ENCODE measurements at places on chromosomes 7 and 10.
A peak's percentile ranks its signal among the peaks of the same experiment; 100 is the strongest.

DNA sequence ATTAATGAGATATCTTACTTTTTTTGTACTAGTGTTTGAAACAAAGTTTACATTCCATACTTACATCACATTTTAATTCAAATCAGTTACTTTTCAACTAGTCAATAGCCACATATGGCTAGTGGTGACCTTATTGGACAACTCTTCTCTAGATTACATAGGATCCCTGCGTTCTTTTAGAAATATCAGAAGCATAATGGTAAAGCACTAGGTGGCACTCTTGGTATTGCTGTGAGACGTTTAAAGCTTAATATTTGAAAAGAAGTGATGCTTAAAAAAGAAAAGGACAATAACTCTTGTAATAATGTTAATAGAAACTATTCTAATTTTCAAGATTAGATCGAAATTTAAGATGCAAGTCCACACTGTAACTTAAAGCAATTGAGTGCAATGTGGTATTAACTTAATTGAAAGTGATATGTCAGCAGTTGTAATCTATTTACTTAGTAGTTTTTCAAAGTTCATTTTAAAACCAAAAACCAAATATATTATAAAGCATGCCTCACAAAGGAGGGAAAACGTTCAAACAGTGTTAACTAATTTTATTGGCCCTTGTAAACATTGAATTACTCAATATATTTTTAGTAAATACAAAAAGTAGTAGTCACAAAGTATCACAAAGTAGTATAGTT is 339.1 kb downstream of the ATRNL1 start:
- DNase-seq: peak; percentile 60

DNA sequence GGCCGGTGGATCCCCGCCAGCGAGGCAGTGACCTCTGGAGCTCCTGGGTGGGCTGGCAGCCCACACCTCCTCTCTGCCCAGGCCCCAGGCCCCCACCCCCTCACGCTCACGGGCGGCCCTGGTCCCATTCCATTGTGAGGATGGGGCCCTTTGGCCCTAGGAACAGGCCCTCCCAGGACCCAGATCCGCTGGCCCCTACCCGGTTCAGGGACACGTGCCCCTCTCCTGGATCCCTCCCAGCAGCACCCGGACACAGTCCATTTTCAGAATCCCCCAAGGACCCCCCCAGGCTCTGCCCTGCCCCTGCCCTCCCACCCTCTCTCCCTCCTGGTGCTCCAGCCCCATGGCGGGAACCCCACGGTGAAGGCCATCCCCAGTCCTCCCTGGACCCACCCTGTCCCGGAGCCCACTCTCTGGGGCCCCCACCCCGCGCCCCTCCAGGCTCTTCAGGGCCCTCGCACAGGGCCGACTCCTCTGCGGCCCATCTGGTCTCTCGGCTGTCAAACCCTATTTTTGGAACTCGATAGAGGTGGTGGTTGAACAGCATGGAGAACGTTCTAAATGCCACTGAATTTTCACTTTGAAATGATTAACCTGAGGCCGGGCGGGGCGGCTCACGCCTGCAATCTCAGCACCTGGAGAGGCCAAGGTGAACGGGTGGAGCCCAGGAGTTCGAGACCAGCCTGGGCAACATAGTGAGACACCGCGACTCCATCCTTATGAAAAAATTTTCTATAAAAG is 8.1 kb downstream of the ADAP1 start:
- no peak for DNase-seq

- DNase-seq: no peak
Measured at GRCh38 chr7:31705377-31705776, 18.4 kb downstream of the PPP1R17 start.

DNA sequence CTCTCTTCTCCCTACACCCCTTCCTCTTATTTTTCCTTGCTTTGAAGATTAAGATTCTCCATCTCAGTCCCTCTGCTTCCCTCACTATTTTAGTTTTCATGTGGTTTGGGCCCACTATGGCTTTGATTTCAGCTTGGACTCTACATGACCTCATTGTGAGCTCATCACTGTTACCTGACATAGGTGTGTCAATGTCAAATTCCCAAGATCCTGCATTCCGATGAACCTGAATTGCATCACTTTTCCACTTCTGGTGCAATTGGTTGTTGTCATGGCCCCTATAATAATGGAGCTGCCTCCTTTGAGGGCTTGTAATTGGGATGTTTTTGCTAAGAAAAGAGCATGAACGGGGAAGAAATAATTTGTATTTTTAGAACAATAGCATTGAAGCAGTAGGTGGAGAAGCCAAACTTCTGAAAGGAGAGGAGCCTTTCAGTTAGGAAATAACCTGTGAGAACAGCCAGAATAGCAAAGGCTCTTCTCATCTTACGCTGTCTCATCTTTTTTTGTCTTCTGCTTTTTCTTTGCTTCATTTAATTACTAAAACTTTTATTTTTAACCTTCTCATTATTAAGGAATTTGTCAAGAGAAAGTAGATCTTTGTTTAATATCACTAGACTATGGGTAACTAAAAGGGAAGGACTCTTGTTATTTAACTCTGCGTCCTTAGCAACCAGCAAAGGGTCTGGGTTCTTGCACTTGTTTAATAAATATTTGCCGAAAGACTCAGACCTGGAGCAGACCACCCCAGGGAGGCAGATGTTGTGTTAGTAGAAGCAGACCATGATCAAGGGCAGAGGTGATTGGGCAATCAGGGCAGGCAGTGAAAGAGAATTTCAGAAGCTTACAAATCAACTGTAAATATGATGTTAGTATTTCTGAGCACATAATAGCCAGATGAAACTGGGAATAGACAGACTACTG is 95.4 kb downstream of the TES start:
- DNase-seq: peak; percentile 77

GRCh38 chr10:104028823-104029520 is 56.7 kb downstream of the COL17A1 start:
- DNase-seq: no peak

DNA sequence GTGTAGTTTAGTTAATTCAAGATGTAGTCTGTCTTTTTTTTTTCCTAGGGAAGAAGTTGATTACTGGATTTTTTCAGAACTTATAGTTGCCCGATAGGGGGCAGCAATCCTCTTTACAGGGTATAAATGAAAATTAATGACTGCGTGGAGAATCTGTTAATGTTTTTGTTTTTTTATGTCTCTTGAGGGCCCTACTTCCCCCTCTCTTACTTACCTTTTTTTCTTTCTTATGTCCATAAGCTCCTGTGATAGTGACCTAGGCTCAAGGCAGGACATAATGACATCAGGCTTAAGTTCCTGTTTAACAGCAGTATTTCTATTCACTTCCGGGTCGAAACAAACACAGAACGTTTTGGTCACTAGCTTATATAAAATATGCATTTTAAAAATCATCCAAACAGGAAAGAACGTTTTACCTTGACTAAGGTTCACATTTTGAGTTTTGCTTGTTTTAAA is 18.8 kb downstream of the CDC123 start:
- peak; percentile 78 for DNase-seq

GRCh38 chr10:129771024-129771423 is 193.1 kb downstream of the EBF3 start:
- no peak for DNase-seq

DNA sequence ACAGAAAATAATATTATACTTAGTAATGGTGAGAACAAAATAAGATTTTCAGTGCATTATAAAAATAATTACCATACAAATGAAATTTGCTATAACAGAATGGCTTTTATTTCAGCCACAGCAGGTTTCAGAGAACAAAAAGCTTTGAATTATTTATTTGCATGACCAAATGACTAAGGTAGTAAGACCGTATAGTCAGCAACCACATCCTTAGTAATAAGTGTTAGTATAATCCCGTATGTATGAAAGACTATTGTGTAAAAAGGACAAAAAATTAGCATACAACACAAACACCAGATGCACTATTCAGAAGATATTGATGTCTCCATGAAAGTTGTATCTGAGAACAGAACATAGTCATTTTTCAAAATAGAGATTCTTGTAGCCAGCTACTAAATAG is 12.2 kb downstream of the PDZD8 start:
- DNase-seq: peak; percentile 52

GRCh38 chr7:116139807-116140206 is 70.5 kb upstream of the TES start:
- peak; percentile 50 for DNase-seq

DNA sequence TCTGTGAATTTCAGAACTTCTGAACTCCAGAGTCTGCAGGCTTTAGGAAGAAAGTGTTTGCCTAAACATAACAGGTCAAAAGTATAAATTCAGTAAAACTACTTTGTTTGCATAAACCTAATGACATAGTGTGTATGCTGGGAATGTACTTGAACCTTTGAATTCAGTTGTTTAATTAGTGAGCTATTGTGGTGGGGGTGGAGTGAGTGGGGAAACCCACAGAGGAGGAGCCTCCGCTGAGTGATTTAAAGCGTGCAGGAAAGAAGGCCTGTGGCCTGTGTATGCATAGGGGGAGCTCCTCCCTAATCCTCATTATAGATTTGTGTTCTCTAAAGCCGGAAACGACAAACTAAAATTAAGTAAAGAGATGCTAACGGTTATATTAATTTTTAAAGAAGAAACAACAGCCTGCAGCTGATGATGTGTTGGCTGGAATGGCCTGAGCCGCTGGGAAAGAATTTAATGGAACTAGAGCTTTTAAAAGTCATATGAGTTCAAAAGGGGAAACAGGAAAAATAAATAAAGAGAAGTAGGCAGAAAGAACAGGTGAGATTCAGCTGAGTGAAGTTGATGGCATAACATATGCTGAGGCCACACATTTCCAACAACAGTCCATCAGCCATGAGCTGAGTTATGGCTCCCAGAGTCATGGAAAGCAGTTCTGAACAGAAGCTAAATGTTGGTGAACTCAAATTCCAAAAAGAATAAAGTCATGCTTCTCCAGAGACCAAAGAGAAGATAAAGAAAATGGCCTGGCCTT is 595.0 kb downstream of the GRM8 start:
- no peak for DNase-seq

DNA sequence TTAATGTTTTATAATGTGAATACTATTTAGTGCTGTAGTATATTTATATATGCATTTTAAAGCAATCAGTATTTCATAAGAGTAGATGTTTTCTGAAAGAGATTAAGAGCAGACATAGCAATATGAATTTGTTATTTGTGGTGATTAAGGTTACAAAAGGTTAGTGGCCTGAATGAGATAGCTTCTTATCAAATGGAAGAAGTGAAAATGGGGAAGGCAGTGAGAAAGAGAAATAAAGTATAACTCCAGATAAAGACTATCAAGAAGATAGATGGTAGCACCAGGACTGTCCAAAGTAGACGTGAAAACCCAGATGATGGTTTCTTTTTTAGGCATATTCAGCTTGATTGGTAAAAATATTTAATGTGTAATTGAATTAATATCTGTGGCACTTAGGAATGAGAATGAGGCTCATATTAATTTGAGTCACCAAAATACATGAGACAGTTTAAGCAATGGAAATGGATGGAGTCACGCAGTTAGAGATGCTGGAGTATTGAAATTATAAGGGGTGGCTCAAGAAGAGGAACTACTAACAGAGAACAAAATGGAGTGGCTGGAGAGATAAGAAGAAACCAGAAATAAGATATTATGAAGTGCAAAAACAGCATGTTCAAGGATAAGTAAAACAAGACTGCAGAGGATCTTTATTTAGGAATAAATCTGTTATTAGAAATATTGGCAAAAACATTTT is 288.0 kb upstream of the SEMA3C start:
- DNase-seq: no peak

DNA sequence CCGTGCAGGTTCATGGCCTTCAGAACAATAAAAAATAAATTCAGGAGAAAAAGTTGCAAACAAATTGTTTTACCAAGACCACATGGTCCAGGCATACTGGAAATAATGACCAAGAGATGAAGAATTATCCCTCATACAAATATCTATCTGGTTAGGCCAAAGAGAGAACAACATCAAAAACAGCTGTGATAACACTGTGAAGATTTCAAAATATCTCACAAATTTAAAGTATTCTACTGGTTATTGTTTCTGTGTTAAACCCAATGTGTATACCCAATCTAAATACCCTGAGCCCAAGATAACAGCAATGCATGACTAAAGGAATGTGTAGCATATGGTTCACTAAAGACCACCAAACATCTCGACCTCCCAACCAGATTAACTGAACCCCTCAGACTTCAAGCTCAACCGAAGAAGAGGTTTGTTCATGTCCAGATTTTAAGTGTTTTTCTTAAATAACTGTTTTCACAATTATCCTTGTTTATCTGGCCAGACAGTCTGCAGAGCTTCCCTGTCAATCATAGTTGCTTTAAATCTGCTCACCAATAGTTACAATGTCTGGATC is 10.9 kb downstream of the OR9A2 start:
- DNase-seq: peak; percentile 47

DNA sequence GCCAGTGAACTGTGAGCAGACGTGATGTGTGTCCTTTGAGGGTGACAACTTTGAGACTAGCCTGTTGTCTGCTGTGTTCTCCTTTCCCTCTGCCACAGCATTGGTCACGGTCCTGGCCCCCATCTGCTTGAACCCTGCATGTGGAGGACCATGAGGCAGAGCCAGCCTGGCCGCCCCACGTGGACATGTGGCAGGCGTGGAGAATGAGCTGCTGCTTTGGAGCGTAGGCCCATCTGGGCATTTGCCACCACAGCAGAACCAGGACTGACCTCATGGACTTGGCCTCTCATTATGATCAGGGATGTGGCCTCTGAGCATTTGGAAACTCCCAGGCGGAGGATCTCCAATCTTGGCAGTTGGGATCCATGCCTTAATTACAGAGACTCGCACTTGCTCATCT is 448.5 kb downstream of the TCERG1L start:
- DNase-seq: no peak

- DNase-seq: peak; percentile 63
Measured at GRCh38 chr7:3605222-3605621, 304.2 kb downstream of the SDK1 start.

- peak; percentile 5 for DNase-seq
Measured at GRCh38 chr10:412109-412508, 276.9 kb downstream of the ZMYND11 start.

- DNase-seq: no peak
Measured at GRCh38 chr7:30738026-30738915, 13.7 kb upstream of the INMT start.

DNA sequence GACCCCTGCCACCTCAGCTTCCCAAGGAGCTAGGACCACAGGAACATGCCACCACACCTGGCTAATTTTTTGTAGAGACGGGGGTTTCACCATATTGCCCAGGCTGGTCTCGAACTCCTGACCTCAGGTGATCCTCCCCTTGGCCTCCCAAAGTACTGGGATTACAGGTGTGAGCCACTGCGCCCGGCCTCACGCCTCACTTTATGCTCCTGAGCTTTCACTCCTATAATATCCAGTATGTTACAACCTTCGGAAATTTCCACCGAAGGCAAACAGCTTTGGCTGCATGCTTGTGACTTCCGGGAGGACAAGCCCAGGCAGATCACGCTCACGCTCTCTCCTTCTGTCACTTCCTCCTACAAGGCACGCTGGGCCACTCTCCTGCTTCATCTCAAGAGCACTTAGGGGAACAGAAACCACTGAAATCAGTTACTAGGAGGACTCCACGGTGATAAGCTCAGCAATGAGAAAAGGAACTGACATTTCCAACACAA is 4.4 kb upstream of the MAD1L1 start:
- DNase-seq: no peak

- peak; percentile 59 for DNase-seq
Measured at GRCh38 chr10:73889014-73889413, 14.7 kb upstream of the CAMK2G start.

DNA sequence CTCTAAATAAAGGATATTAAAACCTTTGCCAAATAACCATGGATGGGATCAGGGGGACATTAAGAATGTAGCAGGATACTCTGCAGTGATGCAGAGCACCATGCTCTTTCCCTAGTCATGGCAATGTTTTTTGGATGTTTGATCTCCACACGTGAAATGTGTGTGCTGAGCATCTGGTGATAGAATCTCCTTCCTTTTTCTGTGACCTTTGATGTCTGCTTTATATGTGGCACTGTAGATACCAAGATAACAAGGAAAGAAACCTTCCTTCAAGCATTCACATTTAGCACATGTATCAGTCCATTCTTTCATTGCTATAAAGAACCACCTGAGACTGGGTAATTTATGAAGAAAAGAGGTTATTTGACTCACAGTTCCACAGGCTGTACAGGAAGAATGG is 87.7 kb upstream of the CYP2C9 start:
- no peak for DNase-seq

Measured in choroid plexus epithelial cell (primary cell).